HCT116 (cell line): ENCODE measurements at places on chromosomes 3 and 15. TPM values are rescaled to one million over a fixed set of nuclear protein-coding genes. Genes with fewer than 3 reads are reported as not detected.

The NMNAT3 gene
- total RNA-seq = 5.7 TPM

The PSMD6 gene
- 78.7 TPM for total RNA-seq

The WDR93 gene
- total RNA-seq = 0.42 TPM

The RNF13 gene
- 39.9 TPM for total RNA-seq

The STIMATE gene
- total RNA-seq = 20.2 TPM

The GPR160 gene
- 9.9 TPM for total RNA-seq

The WWTR1 gene
- 46.9 TPM for total RNA-seq

The SLC9C1 gene
- 0.79 TPM for total RNA-seq

The ABHD14A gene
- 11.6 TPM for total RNA-seq

The CDAN1 gene
- 22.4 TPM for total RNA-seq

The KLF15 gene
- 3.3 TPM for total RNA-seq

The EIF2A gene
- total RNA-seq = 126 TPM

The DUOX1 gene
- 19.6 TPM for total RNA-seq

The FSIP1 gene
- total RNA-seq = 0.42 TPM

The SLC27A2 gene
- 14.0 TPM for total RNA-seq

The CCDC54 gene
- total RNA-seq = not detected

The IMP3 gene
- 79.9 TPM for total RNA-seq

The HES1 gene
- total RNA-seq = 32.9 TPM

The ZBTB20 gene
- 42.1 TPM for total RNA-seq

The CFAP100 gene
- total RNA-seq = not detected

The DZIP1L gene
- total RNA-seq = 9.6 TPM

The DISP2 gene
- 3.3 TPM for total RNA-seq

The LRRIQ4 gene
- total RNA-seq = not detected

The PP2D1 gene
- not detected for total RNA-seq

The TMCC1 gene
- 32.5 TPM for total RNA-seq

The POPDC2 gene
- total RNA-seq = 1.6 TPM

The DOCK3 gene
- total RNA-seq = 4.2 TPM

The PLSCR4 gene
- 4.1 TPM for total RNA-seq

The VWA5B2 gene
- total RNA-seq = 10.6 TPM

The HRG gene
- total RNA-seq = 0.42 TPM

The ARHGEF26 gene
- 7.2 TPM for total RNA-seq

The ITGA11 gene
- total RNA-seq = not detected

The EXD1 gene
- total RNA-seq = not detected

The CHRNA7 gene
- 6.8 TPM for total RNA-seq

The ZNF80 gene
- total RNA-seq = 0.12 TPM

The SAMMSON gene
- total RNA-seq = not detected

The RLBP1 gene
- total RNA-seq = 0.12 TPM
